ENCODE measurements at places on chromosomes 7 and 10.

- peak; percentile 10 for DNase-seq
These were observed 122.4 kb upstream of the NPS start for GRCh38 chr10:127426746-127427145.

- no peak for DNase-seq
These were observed 128.4 kb upstream of the PHYHIPL start for GRCh38 chr10:59047957-59048618.

DNA sequence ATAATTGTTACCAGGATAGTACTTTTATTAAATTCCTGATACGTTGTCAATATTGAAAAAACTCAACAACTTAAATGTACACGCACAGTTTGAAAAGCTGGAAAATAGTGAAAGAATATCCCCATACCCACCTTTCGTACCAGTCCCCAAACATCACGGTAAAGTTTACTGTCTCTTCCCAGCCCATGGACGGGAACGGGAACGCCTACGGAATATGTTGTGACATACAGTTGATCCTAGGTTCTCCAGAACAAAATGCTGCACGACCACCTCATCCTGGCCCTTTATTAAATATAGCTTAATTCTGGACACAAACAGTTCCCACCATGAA, 527 bp upstream of the BCAP29 start:
- no peak for DNase-seq

- DNase-seq: peak; percentile 61
These were observed 36.8 kb downstream of the MYOF start for GRCh38 chr10:93445097-93445960.

GRCh38 chr7:151071032-151071866, 9.4 kb downstream of the FASTK start:
- no peak for DNase-seq

DNA sequence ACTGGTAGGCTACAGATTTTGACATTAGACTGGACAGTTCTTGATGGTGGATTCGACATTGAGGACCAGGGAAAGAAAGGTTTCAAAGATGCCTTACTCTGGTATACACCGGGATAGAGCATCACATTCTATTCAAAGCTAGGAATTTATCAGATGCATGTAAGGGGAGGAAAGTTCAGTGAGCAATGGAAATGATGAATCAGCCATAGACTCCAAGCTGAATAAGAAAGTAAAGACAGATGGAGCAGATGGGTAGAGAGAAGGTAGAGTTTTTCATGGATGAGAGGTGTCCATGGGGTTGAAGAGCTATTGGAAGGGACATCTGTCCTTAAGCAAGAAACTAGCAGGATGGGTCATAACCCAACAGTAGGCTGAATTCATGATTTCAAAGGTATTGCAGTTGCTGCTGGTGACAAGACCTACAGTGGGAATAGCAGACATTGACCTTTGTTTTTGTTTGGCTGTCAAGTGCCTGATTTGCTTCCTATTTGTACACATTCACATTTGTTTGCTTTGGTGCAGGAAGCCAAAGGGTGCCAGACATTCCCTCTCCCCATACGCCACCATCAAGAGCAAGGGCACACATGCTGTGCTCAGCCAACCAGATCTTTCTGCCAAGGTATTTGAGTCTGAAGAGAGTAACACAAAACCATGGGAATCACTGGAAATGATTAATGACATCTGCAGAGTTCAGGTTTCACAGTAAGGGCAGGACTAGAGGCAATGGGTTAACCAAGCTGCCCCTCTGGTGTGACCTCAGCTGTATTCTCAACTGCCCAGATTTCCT, 8.6 kb upstream of the CACUL1 start:
- no peak for DNase-seq

DNA sequence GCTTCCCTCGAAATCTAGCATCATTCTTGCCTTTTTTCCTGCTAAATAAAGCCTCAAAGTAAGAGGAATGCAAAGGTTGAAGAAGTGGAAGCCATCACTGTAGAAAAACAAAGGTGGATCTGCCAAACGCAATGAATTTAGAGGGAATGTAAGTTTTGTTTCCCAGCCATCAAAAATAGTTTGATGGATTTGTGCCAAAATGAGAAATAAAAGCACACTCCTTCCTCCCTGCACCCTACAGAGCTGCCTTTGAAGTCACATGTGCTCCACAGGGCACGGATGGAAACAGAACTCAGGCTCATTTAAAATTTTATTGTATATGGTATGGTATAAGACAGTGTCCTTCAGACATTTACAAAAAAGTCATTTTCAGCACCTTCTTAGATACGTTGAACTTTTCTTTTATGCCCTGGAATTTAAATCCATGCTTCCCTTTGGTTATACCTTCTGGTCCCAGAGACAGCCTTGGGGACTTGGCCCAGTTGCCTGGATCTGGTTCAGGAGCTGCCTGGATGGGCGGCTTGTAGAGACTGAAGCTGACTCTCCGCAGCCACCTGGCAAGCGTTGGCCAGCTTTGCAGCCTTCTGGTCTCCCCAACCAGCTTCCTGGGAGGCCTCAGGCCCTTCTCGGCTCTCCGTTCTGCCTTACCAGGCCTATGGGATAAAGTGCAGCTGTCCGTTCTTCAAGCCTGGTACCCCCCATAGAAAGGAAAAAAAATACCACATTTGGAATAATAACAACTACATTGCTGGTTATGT, 228.5 kb upstream of the NEBL start:
- DNase-seq: no peak

All from MG63 (cell line).